ENCODE measurements at places on chromosomes 6 and 20.
A peak's percentile ranks its signal among the peaks of the same experiment; 100 is the strongest.

DNA sequence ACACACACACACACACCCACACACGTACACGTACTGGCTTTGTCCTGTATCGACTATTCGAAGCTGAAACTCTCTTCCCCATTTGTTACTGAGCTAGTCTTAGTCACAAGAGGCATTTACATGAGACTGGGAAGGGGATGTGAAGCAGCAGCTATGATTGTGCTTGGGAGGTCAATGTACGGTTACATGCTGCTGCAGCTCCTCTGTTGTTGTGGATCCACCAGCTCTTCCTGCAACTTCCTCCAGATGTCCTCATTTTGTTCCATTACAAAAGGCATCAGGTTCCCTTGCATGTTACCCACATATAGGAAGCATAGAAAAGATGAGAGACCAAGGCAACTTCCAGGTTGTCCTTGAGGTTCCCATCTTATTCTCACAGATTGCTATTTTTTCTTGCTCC lies 612.4 kb upstream of the IMPG1 start:
- no peak for DNase-seq

DNA sequence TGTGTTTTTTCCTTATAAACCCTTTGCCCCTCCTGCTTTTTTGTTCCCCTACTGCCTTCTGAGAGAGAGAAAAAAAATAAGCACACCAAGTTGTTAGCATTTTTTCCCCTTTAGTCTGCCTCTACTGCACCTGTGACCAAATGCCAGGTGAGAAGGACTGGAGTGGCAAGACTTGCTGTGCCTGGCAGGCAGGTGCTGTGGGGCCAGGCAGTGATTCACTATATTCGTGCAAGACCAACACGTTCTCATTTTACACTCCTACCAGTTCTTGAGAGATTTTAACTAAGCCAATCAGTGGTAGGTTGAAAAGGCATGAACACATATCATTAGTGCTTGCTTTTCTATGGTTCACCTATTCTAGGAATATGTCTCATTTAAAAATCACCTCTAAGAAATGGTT lies 109.7 kb downstream of the FIG4 start:
- no peak for DNase-seq

DNA sequence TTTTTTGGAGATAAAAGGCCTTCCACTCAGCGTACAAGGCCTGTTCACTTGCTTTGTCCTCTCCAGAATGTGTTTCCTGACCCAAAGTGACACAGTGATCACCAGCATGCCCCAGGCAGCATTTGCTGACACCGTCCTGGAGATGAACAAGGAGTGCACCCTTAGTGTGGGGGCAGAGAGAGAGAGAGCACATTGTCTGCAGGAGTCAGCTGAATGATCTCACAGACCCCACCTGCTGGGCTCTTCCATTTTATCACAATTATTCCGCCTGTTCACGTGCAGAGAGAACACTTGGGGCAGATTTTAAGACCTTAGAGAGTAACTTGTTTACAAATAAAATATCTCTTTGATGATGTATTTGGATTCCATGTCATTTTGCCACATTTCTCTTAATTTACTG lies 22.4 kb upstream of the MAS1L start:
- DNase-seq = no peak

DNA sequence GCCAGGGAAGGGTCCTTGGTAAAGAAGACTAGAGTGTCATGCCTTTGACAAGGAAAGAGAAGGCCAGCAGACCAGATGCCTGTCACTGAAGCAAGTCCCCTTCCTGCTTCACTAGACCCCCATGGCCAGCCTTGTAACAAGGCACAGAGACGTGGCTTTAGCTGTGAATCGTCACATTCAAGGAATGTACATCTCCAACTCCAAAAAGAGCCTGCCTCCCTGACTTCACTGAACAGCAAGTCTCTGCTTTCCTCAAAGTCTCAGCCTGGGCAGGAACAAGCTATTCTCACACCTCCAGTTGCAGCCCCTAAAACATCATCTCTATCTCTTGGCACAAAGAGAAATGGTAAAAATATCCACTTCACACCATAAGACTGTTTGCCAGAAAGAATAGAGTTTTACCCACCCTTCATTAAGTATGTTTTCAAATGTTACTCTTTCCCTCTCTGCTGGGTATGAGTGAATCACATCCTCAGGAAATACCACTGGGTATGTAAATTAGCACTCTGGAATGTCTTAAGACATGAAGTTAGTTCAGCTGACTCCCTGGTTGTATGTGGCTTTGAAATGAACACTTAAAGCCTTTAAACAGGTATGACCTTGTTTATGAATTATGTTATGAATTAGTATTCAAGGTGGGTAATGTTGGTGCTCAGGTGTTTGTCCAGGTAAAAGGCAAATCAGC lies 46.4 kb upstream of the NT5E start:
- no peak for DNase-seq

DNA sequence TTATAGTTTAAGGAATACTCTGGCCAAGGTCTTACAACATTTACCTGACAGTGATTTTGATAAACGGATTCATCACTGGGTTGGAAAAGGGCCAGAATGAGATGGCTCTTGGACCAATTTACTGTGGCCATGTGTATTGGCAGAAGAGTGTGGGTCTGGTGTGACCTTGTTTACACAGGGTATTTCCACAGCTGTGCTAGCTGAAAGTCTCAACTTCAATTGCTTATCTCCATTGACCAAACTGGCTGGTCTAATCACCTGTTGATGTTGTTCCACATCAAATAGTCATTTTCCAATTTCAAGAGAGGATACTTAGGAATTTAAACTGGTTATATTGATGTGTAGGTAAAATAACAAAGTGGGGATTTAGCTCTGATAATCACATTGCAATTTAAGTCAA lies 501.6 kb upstream of the MAP3K7 start:
- no peak for DNase-seq

- no peak for DNase-seq
Measured at GRCh38 chr6:166530211-166531095, 56.0 kb downstream of the RAMACL start.

- DNase-seq = no peak
Measured at GRCh38 chr20:1086277-1087213, 31.9 kb upstream of the PSMF1 start.

- no peak for DNase-seq
Measured at GRCh38 chr6:14524319-14524718, 406.7 kb downstream of the CD83 start.

DNA sequence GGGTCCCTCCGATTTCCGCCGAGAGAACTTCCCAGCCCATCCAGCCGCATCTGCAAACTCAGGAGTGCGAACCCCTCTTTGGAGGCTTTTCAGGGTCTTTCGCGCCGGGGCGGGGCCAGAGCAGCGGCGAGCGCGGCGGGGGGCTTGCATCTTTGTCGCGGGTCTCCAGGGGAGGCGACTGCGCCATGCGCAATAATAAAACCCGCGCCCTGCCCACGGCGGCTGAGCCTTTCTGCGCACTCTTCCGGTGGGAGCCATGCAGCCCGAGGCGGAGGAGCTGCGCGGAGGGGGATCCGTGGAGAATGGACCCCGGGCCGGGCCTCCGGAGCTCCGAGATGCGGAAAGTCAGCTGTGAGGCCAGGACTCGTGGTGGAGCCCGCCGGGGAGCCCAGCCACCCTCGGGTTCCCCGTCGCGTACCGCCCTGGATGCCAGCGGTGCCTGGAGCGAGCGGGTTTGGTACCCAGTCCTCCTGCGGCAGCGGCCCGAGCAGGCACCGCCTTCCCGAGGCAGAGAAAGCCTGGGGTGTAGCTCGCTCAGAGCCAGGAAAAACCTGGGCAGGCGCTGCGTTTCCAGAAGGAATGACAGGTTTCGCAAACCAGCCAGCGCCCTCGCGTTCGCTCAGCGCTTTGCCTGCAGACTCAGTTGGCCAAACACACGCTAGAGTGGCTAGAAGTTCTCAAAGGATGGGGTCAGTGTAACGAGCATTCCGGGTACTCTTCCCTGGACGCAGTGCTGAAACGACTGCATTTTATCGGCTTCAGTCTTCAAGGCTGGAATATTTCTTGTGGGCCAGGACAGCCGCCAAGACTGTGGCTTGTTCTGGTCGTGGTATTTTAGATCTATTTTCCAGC lies 1.2 kb downstream of the AKAP12 start:
- DNase-seq = no peak

DNA sequence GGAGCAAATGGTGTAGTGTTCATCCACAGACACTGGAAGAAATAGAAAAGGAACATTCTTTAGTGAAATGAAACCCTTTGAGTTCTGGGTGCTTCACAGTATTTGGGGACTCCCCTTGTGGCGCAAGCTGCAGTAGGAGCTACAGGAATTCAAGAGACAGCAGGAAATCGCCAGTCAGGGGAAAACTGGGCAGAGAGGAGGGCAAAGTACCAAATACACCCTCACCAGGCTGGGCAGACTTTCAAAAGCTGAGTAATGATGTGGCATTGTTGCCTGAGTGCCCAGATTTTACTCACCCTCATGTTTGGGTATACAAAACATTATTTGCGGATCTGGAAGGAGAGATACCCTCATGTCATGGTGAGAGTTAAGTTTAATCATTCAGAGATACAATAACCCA lies 97.9 kb downstream of the SOD2 start:
- peak; percentile 30 for DNase-seq

- no peak for DNase-seq
Measured at GRCh38 chr6:39696986-39697788, 28.0 kb downstream of the KIF6 start.

DNA sequence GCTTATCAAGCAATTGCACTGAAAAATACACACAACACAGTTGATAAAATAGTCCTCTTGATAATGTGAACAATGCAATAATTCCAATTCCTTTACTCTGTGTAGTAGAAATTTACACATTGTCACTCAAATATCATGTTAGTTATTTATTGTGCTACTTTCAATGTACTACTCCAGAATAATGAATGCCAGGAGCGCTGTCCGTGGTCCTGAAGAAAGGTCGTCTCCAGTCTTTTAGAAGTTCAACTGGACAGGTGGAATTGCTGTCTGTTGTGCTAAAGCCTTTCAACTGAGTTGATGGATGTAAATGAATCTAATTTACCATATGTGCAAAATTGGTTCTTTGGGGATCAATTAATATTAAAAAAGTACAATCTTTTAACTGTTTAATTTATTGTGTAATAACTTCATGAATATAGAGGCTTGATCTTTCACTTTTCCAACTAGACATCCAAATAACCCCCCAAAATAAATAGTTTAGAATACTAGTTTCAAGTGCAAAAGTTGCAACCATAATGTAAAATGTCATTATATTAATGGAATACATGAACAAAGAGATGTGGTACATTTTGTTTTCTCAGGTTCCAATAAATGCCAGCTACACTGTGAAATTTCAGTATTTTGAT lies 3.2 kb downstream of the GRIK2 start:
- DNase-seq = no peak

- DNase-seq = peak; percentile 3
Measured at GRCh38 chr6:109687271-109687761, 3.7 kb downstream of the AK9 start.

GRCh38 chr20:46364670-46365486 lies 41.5 kb downstream of the ELMO2 start:
- DNase-seq = no peak
